ENCODE measurements at places on chromosomes 2 and 18.

DNA sequence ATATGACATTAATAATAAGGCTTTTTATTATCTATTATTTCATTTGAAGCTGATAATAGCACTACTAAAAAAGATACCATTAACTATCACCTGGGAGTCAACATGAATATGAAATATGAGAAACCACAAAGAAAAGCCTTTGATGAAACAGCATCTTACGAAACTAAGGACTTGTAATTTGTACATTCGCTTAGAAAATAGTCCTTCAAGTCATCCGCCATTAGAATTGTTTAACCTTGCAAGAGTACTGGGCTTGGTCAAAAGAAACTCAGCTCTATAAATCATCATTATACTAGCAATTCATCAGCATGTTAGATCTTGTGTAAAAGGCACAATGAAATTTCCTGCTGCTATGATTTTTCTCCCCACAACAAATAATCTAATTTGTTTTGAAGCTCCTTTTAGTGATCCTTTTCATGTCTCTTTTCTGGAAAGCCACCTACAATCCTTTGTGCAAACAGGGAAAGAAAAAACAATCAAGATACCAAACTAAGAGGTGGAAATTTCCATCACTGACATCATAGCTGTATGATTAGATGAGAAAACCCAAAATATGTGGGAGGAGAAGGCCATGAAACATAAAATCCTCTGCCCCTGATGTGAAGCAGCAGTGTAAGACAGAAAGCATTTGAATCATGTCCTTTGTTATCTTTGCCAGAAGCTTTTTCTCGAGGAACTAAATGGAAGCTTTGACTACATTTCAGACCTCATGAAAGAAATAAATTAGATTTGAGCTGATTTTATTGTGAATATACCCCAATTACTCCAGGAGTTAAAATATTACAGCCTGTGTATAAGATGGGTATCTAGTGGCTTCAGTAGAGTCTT, 31.2 kb downstream of the SCN9A start:
- DNase-seq, result no peak

DNA sequence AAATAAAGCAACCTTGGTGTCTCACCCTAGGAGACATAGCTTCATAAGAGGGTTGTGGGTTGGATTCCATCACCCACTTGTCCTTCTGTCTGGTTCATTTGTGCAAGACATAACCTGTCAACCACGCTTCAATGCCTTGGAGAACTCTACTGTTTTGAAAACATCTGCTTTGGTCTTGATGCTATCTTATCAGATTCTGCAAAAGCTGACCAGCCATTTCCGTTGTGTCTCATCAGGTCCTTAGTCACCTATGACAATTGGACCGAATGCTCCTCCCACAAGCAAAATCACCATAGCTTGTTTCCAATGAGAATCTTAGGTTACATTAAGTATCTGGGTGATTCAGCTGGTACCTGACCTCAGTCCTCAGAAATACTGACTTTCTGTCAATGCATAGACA, 35.4 kb downstream of the STAT4 start:
- DNase-seq, result peak; percentile 39

- no peak for DNase-seq
Measured at GRCh38 chr18:78271790-78272189, 707.8 kb upstream of the SALL3 start.

DNA sequence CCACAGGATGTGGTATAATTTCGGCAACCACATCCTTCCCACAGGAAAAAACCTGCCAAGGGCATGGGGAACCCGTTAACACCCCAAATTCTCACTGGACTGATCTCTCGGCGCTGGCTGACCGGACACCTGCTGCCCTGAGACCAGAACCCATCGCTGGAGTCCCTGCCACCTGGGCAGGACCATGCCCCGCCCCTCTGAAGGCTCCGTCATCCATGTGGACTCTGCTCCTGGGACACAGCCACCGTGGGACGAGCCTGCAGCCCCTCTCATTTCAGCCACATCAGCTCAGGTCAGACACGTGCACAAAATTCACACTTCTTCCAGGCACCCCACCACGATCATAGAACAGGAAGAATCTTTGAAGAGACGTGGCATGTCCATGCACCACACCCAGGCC, 108.2 kb downstream of the ZNF516 start:
- DNase-seq, result no peak

DNA sequence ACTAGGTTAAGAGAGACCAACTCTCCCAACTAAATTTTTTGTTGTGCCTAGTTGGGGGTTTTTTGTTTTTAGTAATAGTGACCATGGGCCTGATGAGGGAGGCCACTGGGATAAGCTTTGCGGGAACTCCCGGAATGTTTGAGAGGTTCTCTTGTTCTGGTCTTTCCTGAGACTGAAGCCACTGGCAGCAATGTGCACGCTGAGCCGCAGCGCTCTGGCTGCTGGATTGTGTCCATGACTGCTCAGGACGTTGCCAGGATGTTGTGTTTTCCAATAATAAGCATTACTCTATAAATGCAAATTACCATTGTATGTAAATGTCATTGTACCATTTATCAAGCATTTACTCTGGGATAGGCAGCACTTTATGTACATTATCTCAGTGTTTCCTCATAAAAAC, 126.1 kb downstream of the GALNT1 start:
- no peak for DNase-seq

DNA sequence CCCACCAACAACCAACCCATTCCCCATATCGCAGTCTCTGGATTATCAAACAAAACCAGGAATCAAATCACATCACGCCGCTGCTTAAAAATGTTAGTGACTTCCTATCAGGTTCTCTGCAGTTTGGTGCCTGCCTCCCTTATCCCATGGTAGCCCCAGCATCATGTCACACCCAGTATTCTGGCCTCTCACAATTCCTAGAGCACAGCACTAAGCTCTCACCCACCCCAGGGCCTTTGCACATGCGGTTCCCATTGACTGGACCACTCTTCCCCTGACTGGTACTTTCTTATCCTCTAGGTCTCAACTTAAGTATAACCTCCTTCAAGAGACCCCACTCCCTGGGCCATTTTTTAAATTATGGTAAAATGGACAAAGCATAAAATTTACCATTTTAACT, 12.8 kb downstream of the ATP8B1 start:
- DNase-seq, result no peak

- no peak for DNase-seq
Measured at GRCh38 chr18:61572871-61573270, 239.6 kb downstream of the CDH20 start.

DNA sequence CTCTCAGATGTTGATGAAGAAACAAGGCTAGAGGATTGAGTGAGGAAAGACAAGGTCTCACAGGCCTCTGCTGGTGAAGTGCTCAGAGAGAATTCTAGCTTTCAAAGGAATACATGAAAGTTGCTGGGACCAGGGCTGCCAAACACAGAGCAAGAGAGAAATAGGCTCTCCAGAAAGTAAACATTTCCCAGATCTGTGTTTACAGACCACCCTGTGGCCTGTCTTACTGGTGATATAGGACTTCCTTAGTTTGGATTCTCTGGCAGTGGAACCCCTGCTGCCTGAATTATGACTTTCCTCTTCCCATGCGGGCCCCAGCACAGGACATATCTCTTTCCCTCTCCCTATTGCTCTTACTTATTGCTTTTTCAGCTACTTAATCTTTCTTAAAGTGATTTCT, 64.5 kb downstream of the TACR1 start:
- no peak for DNase-seq

DNA sequence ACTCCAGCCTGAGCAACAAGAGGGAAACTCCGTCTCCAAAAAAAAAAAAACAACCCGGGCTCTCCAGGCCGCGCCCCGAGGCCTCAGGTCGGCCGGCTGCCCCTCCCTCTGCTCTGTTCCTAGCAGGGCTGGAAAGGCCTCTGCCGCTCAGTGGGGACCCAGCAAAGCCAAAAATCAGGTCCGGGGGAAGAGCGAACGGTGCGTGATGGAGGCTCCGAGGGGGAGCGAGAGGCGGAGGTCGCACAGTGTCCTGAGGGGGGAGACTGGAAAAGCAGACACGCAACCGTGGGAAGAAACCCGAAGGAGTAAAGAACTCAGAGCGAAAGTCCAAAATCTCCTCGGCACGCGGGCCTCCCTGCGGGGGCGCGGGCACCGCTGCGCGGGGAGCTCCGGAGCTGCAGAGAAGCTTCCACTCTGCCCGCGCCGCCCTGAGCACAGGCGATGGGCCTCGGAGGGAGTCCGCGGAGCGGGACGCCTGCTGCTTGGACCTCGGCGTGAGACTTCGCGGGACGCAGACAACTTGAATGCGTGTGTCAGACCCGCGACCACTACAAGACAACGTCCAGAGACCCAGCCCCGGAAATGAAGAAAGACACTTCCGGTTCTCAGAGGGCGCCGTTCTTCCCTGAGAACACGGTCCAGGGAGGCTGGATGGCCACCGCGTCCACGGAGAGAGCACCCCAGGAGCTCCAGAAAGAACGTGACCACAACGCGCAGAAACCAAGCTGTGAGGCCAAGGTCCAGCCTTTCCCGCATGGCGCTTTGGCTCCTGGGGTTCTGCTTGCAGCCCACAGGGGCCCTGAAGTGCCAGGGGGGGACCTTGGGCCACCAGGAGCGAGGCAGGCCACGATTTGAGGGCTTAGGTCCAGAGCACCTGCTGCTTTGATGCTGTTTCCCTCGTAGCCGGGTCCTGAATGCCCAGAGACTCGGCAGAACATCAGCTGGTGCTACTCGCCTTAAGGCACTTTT, 219.8 kb downstream of the DPP10 start:
- no peak for DNase-seq

- no peak for DNase-seq
Measured at GRCh38 chr2:224909885-224910573, 132.2 kb downstream of the DOCK10 start.

DNA sequence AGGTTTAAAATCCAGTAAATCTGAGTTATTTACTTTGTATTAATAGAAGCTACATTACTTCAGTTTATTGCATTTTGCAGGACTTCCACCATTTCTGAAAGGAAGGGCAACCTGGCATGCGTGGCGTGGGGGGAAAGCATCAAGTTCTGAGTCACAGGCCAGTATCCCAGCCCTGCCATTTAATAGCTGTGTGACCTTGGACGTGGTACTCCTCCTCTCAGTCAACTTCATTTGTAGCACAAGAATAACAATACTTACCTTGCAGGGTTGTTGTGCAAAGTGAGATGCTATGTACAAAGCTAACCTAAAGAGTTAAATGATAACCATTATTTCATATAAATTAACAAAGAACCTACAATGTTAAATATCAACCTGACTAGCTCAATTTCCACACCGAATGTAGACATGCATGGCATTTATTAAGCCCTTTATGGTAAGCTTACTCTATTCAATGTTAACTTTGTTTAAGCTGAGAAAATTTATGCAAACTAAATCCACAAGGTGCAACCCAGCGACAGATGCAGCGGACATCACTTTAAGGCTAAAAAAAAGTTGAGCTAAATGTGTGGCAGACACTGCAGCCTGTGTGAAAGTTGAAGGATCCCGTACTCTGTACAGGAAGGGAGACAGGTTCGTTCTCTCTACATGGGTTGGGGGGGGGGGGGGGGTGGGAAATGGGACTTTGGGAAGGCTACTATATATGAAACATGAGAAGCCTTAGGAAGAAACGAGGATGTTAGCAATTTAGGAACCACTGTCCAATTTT, 17.2 kb upstream of the STPG4 start:
- DNase-seq, result no peak

GRCh38 chr2:54638103-54638502, 85.4 kb upstream of the EML6 start:
- no peak for DNase-seq

- peak; percentile 2 for DNase-seq
Measured at GRCh38 chr2:41698678-41699422, 349.0 kb upstream of the PKDCC start.

- no peak for DNase-seq
Measured at GRCh38 chr2:101793277-101793969, 95.9 kb downstream of the MAP4K4 start.

GRCh38 chr2:98804736-98805135, 73.8 kb upstream of the MGAT4A start:
- DNase-seq, result no peak

GRCh38 chr18:486929-487740, 13.4 kb downstream of the COLEC12 start:
- no peak for DNase-seq

- DNase-seq, result no peak
Measured at GRCh38 chr2:206341396-206341795, 66.9 kb downstream of the ZDBF2 start.
